ENCODE measurements at places on chromosomes 6 and 20.

DNA sequence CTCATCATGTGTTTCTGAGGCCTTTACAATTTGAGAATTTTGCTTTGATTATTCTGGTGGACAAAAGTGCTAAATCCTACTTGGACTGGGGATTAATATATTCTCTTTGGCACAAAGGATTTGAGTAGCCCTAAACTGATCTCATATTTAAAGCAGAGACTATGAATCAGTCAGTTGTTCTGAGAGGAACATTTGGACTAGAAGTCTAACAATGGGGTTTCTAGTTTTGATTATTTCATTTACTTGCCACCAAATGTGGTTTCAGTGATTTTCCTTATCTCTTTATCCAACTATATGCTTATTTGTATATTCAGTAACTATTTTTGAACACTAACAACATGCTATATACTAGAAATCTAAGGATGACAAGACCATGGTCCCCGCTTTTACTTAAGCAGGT is 81.4 kb downstream of the PDE10A start:
- DNase-seq: no peak

- no peak for DNase-seq
Measured at GRCh38 chr6:133337308-133337707, 96.2 kb downstream of the EYA4 start.

GRCh38 chr6:150156460-150156859 is 13.6 kb downstream of the PPP1R14C start:
- no peak for DNase-seq

- no peak for DNase-seq
Measured at GRCh38 chr6:146870760-146871159, 272.0 kb downstream of the ADGB start.

DNA sequence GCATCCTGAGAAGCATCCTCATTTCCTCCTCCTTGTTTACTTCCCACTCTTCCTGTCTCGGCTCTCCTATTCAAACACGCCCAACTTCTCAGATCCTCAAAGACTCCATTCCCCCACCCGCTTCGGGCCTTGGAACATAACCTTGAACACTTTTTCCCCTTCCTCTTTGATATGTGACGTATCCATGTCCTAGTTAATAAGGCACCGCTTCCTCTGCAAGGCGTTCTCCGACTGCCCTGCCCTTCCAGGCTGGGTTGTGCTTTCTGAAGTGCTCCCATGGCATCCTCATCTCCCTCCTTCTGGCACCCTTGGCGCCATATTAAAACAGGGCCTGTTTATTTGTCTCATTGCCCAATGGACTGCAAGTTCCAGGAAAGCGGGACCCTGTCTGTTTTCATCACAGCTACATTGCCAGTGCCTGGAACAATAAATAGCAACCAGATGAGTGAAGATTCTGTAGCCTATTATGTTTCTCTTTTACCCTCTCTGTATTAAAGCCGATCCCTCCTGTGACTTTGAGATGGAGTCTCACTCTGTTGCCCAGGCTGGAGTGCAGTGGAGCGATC is 115.3 kb upstream of the TRAF3IP2 start:
- no peak for DNase-seq
